Activated T-cell treated with anti-CD3 and anti-CD28 coated beads, Interleukin-2, amount 50 U/mL, for 72 hours (primary cell): ENCODE measurements at places on chromosomes 5 and 9.

DNA sequence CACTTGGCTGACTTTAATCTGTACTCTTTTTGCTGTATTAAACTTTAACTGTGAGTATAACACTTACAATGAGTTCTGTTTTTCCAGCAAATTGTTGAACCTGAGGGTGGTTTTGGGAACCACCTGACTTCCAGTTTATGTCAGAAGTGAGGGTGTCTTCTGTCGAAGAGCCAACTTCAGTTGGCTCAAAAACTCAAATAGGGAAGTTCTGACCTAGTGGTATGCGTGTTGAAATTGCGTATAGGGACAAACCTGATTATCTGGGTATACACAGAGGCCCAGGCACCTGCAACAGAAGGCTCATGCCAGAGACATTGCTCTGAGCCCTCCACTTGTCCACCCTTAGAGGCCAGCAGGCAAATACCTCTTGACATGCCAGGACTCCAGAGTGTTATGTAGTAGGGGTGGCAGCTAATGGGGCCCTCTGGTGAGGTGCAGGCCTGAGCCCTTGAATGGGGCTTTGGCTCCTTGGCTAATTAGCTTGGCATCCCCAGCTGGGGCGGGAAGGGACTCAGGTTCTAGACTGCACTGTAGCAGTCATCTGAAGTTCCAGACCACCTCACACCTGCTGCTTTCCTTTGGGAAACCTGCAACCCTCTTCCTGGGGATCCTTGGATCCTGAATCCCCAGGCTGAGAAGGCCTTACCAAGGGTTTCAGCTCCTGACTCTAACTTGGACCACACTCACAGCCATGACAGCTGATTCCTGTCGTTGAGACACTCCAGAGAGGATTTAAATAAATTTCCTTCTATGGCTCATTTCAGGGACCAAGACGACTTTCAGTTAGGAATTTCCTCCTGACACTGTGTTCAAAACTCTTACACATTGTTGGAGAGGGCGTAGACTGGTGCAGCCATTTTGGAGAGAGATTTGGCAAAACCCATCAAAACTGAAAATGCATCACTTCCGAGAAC lies 189.6 kb downstream of the HSPA4 start:
- no peak for DNase-seq

DNA sequence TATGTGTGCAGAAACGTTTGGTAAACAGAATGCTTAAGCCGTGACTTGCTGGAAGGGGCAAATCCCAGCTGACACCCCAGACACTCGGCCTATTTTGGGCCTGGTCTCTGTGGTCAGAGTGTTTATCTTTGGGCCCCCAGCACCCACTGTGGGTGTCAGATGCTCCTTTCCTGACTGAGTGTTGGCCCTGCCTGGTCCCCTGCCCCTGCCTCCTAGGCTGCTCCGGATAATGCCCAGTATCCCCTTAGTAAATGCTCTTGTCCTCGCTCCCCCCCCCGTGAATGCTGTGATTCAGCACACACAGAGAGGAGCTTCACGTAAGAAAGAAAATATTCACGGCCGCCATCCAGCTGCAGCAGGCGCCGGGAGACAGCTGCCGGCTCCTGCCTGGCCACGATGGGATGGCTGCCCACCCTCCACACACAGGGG lies 11.3 kb upstream of the ANGPTL2 start:
- DNase-seq: no peak

- DNase-seq: no peak
Measured at GRCh38 chr5:133807348-133807747, 161.1 kb downstream of the C5orf15 start.

GRCh38 chr5:149800633-149801032 lies 70.5 kb downstream of the PPARGC1B start:
- DNase-seq: no peak

DNA sequence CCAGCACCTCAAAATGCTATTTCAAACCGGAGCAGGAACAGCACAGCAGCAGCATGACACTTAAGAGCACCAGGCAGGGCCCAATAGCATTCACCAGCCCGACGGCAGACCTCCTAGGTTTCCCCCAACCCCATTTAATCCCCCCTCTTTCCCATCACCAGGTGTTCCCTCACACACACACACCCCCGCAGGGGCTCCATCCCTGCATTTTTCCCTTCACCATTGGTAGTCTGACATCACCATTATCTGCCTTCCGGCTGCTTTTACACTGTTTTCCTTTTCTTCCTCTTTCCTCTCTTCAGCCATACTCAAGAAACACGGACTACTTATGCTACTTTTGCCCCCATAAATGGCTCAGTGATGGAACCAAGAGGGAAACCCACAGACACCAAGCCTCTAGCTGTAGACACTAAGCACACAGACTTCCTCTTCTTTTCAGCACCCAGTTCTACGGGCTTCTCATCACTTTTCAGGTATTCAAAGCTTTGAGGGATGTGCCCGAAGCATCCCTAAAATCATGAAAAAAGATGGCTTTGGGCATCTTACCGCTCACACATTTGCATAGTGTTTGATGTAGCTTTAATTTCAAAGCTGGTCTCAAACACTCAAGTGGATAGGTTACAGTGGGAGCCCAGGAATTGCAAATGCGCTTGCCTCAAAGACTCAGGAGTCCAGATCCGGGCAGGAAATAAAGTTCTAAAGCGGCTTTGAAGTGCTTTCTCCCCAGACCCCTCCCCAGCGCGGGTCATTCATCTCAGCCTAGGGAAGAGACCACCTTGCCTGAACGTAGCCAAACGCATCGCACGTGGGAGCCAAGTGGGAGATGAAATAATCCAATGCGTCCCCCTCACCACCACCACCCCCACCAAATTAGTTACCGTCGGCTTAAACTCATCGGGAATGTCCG lies 141.5 kb downstream of the TSSK1B start:
- no peak for DNase-seq
